Chondrocyte (in vitro differentiated cells): ENCODE measurements at places on chromosomes 16 and 17.

- DNase-seq = no peak
Observed at GRCh38 chr16:82643936-82644630, 17.3 kb downstream of the CDH13 start.

DNA sequence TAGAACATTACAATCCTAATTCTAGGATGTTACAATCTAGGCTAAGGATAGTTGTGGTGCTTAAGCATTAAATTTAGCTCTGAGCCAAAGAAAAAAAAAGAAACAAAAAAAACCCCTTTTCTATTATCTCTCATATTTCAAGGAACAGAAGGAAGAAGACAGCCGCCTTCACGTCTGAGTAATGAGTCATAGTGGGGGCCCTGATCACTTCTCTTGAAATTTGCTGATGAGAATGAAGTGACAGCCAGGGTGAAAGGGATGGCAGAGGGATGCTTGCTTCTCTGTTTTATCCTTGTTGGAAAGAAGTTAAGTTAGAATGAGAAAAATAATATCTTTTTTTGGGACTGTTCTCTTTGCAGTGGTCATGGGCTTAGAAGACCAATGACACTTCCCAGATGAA is 82.6 kb upstream of the MPHOSPH6 start:
- DNase-seq = no peak

GRCh38 chr16:31705371-31705770 is 168.2 kb upstream of the ZNF267 start:
- no peak for DNase-seq

DNA sequence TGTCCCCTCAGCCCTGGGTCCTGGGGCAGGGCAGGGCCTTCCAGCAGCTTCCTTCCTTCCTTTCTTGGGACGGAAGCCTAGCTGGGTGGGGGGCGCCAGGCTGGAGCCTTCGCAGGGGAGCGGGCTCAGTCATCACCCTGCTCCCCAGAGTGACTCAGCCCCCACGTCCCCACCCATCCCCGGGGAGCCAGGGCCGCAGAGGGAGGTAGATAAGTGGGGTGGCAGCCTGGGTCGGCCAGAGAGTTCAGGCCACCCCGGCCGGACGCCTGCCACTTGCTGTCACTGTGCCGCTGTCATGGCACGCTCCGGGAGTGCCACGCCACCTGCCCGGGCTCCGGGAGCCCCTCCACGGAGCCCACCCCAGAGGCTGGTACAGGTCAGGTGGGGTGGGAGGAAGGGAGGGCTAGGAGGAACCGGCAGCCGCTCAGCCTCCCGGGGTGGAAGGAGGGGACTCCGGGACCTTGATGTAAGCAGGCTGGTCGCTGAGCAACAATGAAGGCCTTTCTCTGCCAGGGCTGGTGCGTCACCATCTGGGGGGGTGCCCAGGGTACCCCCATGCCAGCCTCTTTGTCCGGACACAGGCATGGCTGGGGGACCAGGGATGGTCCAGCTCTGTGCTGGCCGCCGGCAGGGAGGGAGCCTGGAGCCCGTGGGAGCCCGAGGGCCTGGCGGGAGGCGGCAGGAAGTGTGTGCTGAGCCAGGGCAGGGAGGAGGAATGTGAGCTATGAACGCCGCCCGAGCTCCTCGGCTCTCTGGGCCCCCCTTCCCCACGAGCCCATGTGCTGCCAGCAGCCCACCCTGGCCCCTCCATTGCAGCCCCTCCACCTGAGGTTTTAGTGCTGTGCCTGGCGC is 6.6 kb downstream of the NHERF2 start:
- peak; percentile 94 for DNase-seq
